Activated CD4-positive, alpha-beta T cell treated with anti-CD3 and anti-CD28 coated beads, Interleukin-2, amount 10 ng/mL, durations not matched to agents 7 days and 5 days (primary cell): ENCODE measurements at places on chromosomes 1 and 21. TPM values are rescaled to one million over a fixed set of nuclear protein-coding genes. Genes with fewer than 3 reads are reported as not detected.
A peak's percentile ranks its signal among the peaks of the same experiment; 100 is the strongest.

DCST1 gene
- not detected for total RNA-seq

UQCRH gene
- 247 TPM for total RNA-seq

PRRX1 gene
- total RNA-seq = not detected

ITLN2 gene
- total RNA-seq = not detected

DNA sequence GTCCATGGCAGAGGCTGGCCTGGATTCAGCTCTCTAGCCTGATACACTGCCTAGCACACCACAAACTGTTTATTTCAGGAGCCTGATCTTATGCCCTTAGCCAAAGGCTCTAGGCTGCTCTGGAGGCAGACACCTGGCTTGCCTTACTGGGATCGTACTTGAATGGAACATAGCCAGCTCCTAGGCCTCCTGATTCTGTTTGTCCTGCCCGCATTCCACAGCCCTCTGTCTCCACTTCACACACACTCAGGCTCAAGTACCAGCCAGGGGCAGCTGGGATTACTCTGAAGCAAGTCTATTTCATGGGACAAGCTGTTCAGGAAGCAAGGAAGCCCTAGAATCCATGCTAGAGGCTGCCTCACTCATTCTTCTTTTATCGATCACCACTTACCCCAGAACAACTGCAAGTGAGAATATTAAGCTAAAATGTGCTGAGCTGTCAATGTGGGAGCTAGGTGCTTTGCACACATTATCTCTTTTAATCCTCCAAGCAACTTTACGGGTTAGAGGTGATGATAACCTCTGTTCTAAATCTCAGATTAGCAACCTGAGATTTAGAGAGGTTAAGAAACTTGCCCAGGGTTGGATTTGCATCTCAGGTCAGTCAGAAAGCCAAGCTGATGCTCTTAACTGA is 31.1 kb upstream of the CYP4B1 start:
- peaks cover 2% of the 10 kb centered on the region for H3K4me1 ChIP-seq
- no peak for DNase-seq
- peaks cover 10% of the 10 kb centered on the region for H3K27me3 ChIP-seq
- no peaks in the 10 kb centered on the region for H3K36me3 ChIP-seq
- no peak overlapping the region for H3K27ac ChIP-seq
- H3K4me3 ChIP-seq = no peak overlapping the region

- no peak overlapping the region for H3K4me3 ChIP-seq
- no peak overlapping the region for H3K27ac ChIP-seq
- H3K27me3 ChIP-seq = peaks cover 19% of the 10 kb centered on the region
- H3K36me3 ChIP-seq = no peaks in the 10 kb centered on the region
- no peak for DNase-seq
- peaks cover 2% of the 10 kb centered on the region for H3K4me1 ChIP-seq
Measured at GRCh38 chr1:30919025-30919881, 10.7 kb upstream of the SDC3 start.

DNA sequence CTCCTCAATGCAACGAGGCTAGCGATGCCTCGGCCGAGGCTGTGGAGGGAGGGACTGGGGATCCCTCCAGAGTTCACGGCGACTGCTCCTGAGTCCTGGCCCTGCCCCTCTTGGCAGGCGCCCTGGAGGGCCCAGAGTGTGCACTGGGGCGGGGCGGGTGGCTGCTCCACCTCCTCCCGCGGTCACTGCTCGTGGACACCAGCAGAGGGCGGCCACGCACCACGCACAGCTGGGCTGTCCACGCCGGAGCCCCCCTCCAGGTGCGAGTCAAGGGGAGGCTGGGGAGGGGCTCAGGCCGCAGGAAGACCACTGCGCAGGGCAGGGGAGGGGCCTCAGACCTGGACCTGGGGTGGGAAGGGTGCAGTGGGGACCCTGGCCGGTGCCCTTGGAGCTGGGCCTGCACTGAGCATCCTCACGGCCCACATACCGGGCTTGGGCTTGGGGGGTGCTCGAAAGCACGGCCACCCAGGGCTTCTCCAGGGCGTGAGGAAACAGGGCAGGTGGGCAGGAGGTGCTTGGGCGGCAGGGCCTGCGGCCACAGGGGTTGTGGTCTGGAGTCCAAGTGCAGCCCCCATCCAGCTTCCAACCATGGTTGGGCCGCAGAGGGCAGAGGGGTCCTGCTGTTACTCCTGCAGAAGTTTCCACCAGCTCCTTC is 20.6 kb upstream of the TTC34 start:
- H3K27me3 ChIP-seq = no peaks in the 10 kb centered on the region
- H3K36me3 ChIP-seq = no peaks in the 10 kb centered on the region
- no peaks in the 10 kb centered on the region for H3K4me1 ChIP-seq
- no peak overlapping the region for H3K27ac ChIP-seq
- DNase-seq = peak; percentile 51
- no peak overlapping the region for H3K4me3 ChIP-seq

DNA sequence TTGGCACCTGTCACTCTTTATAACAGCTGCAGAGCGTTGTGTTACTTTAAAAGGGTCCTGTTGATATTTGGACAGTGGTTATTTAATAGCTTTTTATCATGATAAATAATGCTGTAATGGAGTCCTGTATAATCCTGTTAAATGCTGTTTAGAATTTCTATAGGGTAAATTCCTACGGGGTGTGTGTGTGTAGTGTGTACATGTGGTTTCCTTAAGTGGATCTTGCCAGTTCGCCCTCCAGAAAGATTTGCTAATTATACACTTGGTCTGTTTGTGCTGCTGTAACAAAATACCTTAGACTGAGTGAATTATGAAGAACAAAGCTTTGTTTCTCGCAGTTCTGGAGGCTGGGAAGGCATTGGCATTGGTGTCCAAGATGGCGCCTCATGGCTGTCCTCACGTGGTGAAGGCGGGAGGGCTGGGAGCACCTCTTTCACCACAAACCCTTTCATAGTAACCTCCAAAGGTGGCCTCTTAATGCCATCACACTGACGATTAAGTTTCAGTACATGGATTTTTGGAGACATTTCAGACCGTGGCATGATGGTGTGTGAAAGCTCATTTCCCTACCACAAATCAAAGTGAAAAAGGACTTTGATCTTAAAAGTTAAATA is 11.2 kb downstream of the PRMT2 start:
- H3K27me3 ChIP-seq = no peaks in the 10 kb centered on the region
- no peak overlapping the region for H3K4me3 ChIP-seq
- peaks cover 86% of the 10 kb centered on the region for H3K36me3 ChIP-seq

DNA sequence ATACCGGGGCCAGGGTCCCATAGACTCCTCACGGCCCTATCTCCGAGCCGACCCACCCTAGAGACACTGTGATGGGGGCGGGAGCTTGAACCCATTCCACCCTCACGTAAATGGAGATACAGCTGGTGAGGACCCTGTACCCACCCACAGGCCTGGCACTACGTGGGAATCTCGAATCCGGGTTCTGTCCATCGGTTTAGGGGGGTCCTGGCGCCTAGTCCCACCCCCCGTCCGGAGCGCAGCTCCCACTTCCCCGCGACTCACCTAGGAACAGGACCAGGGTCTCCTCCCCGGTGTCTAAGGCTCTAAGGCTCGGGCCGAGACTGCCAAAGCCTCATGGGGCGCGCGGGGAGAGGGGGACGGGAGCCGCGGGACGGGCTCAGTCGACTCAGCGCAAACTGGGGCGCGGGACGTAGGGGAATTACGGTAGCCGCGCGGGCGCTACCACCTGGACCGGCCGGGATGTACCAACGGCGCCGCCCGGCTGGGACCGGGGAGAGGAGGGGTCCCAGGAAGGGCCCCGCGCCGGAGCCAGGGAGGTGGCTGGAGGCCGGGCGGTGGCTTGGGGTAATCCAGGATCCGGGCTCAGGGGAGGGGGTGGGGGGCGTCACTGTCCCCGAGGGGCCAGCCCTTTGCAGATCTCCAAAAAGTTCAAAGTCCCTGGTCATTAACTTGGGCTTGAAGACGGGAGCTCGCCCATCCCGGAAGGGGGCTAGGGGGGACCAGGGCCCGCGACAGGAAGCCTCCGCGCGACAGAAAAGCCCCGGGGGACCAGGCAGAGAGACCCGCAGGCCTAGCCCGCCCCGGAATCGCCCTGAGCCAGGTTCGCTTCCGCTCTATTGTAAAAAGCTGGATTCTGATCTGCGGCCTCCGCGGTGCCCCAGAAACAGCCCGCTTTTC is 1.0 kb downstream of the PLEKHG5 start:
- peak; percentile 62 for DNase-seq
- H3K36me3 ChIP-seq = no peaks in the 10 kb centered on the region
- H3K27me3 ChIP-seq = peaks cover 11% of the 10 kb centered on the region
- H3K4me1 ChIP-seq = peaks cover 22% of the 10 kb centered on the region
- peak overlapping the region; percentile 75 for H3K4me3 ChIP-seq

- H3K27me3 ChIP-seq = no peaks in the 10 kb centered on the region
- no peak for DNase-seq
- H3K27ac ChIP-seq = no peak overlapping the region
- H3K4me3 ChIP-seq = no peak overlapping the region
- no peaks in the 10 kb centered on the region for H3K36me3 ChIP-seq
- H3K4me1 ChIP-seq = no peaks in the 10 kb centered on the region
Measured at GRCh38 chr1:237141502-237141901, 99.5 kb downstream of the RYR2 start.

DNA sequence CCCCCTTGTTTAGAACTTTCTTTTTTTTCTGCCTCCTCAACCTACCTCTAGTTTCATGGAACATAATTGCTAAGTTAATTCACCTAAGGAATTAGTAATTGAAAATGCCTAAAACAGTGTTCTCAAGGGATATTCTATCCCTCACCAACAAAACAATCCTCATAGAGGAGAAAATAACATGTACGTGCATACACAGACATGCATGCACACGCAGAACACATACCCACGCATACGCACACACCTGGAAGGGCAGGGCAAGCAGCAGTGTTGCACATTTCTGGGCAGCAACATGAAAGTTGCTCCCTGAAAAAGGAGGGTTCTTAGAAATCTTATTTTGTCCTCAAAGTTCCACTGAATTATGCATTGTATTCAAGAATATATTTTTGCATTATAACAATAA is 76.6 kb downstream of the HHAT start:
- H3K27me3 ChIP-seq = peaks cover 5% of the 10 kb centered on the region
- no peak for DNase-seq
- H3K36me3 ChIP-seq = no peaks in the 10 kb centered on the region
- H3K4me1 ChIP-seq = peaks cover 3% of the 10 kb centered on the region

DNA sequence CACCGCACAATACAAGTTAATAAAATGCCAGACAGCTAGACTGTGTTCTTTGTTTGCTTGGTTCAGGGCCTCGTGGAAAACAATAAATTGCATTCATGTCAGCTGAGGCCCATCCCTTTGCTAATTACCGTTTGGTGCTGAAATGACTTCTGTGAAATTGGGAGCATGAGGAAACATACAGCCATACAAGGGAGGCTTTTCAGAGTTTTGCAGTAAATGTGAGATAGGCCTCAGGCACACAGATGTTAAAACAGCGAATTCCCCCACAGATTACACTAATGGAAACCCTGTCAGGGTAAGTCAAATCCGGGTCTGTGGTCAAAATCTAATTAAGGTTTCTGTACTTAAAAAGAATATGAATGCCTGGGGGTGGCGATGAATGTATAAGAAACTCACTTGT is 173.5 kb upstream of the LMO4 start:
- peaks cover 11% of the 10 kb centered on the region for H3K4me1 ChIP-seq
- H3K27me3 ChIP-seq = peaks cover 25% of the 10 kb centered on the region
- H3K36me3 ChIP-seq = no peaks in the 10 kb centered on the region
- no peak overlapping the region for H3K27ac ChIP-seq
- H3K4me3 ChIP-seq = no peak overlapping the region
- DNase-seq = no peak

- no peaks in the 10 kb centered on the region for H3K27me3 ChIP-seq
- no peak overlapping the region for H3K4me3 ChIP-seq
- no peak for DNase-seq
- peaks cover 29% of the 10 kb centered on the region for H3K36me3 ChIP-seq
Measured at GRCh38 chr1:32954168-32954567, 10.4 kb downstream of the RNF19B start.

- no peak for DNase-seq
- H3K27ac ChIP-seq = no peak overlapping the region
- no peak overlapping the region for H3K4me3 ChIP-seq
- H3K27me3 ChIP-seq = no peaks in the 10 kb centered on the region
- no peaks in the 10 kb centered on the region for H3K4me1 ChIP-seq
Measured at GRCh38 chr1:2374252-2375155, 16.9 kb downstream of the MORN1 start.

- H3K27ac ChIP-seq = no peak overlapping the region
- H3K36me3 ChIP-seq = no peaks in the 10 kb centered on the region
- H3K4me3 ChIP-seq = no peak overlapping the region
- no peaks in the 10 kb centered on the region for H3K27me3 ChIP-seq
- no peaks in the 10 kb centered on the region for H3K4me1 ChIP-seq
Measured at GRCh38 chr1:216643176-216643575, 80.1 kb downstream of the ESRRG start.
